ENCODE measurements at places on chromosomes 5 and 9. TPM values are rescaled to one million over a fixed set of nuclear protein-coding genes. Genes with fewer than 3 reads are reported as not detected.
A peak's percentile ranks its signal among the peaks of the same experiment; 100 is the strongest.

The IL13 gene
- polyA plus RNA-seq: not detected

- DNase-seq: peak; percentile 22
These were observed 1.2 kb downstream of the SSBP2 start for GRCh38 chr5:81749561-81750307.

DNA sequence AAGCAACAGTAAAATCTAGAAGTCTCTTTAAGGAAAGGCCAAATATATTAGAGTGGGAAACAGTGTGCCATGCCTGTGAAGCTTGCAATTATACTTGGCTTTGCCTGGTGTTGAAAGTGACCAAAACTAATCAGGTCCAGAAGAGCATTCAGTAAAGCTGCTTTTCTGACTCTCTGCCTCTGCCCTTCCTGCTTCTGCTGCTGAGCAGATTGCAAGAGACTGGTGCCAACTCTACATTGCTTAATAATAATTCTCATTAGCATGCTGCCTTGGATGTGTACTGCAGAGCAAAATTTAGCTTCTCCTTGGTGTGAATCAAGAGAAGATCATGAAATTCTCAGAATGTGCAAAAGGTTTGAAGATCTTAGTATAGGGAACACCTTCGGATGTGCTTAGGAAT is 120.4 kb upstream of the RFX3 start:
- DNase-seq: no peak

DNA sequence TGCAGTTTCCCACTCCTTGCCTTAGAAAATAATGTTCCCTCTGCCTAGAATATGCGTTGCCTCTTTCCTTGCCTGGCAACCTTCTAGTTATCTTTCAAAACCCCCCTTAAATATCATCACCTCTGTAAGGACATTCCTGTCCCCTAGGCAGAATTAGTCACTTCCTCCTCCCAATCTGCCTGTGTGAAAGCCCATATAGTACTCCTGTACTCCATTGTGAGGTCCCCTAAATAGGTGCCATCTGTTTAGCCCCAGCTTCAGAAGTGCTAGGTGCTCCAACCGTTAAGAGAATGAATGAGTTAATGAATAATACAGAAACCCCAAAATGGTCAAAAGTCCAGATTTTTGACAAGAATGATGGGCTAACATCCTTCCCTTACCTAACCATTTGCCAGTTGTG is 181.4 kb downstream of the GDNF start:
- no peak for DNase-seq

- DNase-seq: no peak
These were observed 15.3 kb downstream of the TNFSF15 start for GRCh38 chr9:114790521-114790920.

GRCh38 chr9:136472640-136473353 is 10.0 kb downstream of the SEC16A start:
- DNase-seq: no peak

DNA sequence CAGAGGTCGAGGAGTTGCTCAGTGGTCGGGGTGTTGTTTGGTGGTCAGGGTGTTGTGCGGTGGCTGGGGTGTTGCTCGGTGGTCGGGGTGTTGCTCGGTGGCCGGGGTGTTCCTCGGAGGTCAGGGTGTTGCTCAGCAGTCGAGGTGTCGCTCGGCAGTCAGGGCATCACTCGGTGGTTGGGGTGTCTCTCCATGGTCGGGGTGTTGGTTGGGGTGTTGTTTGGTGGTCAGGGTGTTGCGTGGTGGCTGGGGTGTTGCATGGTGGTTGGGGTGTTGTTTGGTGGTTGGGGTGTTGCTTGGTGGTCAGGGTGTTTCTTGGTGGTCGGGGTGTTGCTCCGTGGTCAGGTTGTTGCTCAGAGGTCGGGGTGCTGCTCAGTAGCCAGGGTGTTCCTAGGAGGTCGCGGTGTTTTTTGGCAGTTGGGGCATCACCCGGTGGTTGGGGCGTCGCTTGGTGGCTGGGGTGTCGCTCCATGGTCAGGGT is 11.0 kb upstream of the GPSM1 start:
- DNase-seq: no peak

DNA sequence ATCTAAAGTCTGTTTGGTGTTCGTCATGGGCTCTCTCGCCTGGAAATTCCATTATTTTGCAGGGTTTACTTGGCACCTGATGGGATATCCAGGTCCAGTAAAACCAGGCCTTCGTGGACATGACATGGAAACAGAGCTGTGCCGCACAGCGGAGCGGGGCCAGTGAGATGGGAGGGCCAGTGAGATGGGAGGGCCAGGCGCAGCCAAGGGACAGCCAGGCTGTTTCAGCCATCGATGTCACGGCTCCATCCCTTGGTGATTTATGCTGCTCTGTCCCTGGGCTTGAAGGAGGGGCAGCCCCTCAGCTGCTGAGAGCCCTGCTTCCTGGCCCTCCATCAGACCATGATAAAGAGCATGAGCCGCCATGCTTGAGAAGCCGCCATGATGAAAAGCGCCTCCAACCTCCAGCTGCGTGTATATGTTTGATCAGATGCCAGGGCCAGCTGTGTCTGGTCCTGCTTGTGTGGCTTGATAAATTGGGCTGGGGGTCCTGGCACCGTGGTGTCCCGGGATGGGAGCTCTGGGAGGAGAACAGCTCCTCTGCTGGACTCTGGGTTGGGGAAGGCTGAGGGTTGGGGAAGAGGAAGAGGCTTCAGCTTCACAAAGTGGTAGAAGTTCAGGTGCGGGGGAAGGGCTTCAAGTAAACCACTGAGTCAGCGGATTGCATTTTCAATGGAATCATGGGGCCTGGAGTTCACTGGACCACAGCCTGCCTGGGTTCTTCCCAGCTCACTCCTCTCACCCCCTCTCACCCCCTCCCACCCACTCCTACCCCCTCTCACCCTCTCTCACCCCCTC is 6.1 kb upstream of the COL5A1 start:
- no peak for DNase-seq

DNA sequence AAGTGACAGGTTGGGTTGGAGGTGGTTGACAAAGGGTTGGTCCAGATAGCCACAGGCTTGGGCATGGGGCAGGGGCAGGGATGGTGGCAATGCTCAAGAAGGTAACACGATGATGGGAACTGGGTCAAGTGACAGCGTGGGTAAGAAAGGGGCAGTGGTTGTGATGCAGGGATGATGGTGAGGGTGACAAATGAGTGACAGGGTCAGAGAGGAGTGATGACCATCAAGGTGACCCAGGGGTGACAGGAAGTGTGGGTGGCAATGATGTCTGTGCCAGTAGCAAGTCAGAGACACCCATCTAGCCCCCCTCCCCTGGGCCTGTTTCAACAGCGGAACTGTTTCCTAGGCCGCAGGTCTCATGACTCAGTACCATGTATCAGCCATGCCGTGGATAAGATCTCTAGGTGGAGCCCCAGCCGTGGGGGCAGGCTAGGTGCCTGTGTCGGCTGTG is 20.5 kb downstream of the AQP3 start:
- DNase-seq: no peak

The KCNN2 gene
- 9.6 TPM for polyA plus RNA-seq

The PRR7 gene
- polyA plus RNA-seq: 2.7 TPM

GRCh38 chr9:115232181-115232774 is 114.3 kb upstream of the TNC start:
- DNase-seq: no peak

DNA sequence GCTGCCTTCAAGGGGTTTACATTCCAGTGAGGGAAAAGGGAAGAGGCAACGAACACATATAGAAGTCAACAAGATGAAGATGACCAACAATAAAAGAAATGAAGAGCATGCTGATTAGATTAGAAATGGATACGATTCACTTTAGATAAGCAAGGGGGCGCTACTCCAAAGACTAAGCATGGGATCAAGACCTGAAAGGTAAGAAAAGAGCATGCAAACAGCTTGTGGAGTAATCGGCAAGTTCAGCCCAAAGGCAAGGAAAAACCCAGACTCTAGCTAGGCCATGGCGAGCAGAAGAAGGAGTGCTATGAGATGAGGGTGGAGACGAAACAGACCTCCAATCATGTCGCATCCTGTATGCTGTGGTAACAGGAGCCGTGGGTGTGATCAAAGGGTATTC is 124.4 kb downstream of the FANCC start:
- no peak for DNase-seq

DNA sequence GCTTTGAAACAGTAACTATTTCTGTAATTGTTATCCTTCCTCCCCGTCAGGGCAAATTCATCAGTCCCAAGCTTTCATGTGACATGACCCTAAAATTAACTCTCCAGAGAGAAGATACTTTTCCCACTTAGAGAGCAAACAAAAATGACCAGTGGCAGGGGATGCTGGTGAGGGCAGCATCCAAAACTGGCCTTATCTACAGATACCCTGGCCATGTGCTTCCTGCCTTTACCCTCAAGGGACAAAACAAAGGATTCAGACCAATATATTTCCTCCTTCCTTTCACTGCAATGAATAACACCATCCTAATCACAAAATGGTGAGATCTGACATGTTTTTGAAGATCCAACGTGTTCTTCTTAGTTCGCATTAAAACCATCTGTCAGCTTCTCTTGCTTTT is 267.2 kb downstream of the MAN2A1 start:
- DNase-seq: no peak

- no peak for DNase-seq
These were observed 308.6 kb upstream of the RGMB start for GRCh38 chr5:98464737-98465330.

GRCh38 chr5:138832218-138832617 is 42.9 kb downstream of the LRRTM2 start:
- DNase-seq: no peak

The SPATA9 gene
- polyA plus RNA-seq: 0.59 TPM

GRCh38 chr5:165130656-165131055 is 1625.2 kb downstream of the MAT2B start:
- no peak for DNase-seq

DNA sequence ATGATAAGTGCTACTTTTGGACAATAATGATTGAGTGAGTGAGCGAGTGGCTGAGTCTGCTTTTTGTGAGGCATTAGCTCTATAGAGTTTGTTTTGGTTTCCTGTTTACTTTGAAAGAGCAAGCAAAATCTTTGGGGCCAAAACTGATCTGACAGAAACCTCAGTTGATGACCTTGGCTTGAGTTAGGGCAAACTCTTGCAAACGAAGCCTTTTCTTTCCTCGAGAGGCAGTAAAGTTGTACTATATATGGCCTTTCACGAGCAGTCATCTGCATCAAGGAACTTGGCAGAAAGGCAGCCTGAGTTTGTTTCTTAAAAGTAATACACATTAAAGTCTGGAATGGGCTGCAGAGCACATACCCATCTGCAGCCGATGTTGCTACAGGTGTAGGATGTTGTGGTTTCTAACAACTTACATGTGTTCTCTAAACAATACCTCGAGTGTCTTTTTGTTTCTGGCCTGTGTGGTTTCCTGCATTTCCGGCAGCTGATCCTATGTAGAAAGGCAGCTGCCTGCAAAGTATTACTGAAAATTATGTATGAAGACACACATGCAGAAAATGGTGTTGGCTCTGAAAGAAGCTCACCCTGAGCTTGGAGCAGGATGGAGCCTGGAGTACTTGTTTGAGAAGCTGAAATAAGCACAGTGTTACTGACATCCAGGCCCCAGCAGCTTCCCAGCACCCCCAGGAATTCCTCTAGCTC is 60.8 kb downstream of the FOXD1 start:
- DNase-seq: no peak

GRCh38 chr9:37562826-37563225 is 13.4 kb downstream of the FBXO10 start:
- no peak for DNase-seq

The STKLD1 gene
- 0.17 TPM for polyA plus RNA-seq

DNA sequence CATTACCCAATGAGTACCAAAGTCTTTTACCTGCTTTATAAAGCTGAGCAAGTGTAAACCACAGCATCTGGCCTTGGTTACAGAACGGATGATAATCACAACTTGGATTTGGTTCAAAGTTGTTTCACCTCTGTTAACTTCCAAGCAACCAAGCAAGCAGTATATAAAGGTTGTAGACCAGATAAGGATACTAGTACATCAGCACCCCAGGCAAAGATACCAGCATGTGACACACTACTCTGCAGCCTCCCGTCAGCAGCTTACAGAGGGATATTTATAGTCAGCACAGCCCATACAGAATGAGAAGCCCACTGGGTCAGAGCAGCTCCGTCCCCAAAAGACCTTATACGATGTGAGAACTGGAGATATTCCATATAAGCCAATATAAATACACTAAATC is 193.3 kb downstream of the SMARCA2 start:
- DNase-seq: no peak

The GNA14 gene
- 0.75 TPM for polyA plus RNA-seq

Data from heart right ventricle (tissue), 16 donors.